ENCODE measurements at places on chromosomes 12 and 14.

- DNase-seq, result no peak
These were observed 3.4 kb downstream of the PTHLH start for GRCh38 chr12:27968972-27969623.

DNA sequence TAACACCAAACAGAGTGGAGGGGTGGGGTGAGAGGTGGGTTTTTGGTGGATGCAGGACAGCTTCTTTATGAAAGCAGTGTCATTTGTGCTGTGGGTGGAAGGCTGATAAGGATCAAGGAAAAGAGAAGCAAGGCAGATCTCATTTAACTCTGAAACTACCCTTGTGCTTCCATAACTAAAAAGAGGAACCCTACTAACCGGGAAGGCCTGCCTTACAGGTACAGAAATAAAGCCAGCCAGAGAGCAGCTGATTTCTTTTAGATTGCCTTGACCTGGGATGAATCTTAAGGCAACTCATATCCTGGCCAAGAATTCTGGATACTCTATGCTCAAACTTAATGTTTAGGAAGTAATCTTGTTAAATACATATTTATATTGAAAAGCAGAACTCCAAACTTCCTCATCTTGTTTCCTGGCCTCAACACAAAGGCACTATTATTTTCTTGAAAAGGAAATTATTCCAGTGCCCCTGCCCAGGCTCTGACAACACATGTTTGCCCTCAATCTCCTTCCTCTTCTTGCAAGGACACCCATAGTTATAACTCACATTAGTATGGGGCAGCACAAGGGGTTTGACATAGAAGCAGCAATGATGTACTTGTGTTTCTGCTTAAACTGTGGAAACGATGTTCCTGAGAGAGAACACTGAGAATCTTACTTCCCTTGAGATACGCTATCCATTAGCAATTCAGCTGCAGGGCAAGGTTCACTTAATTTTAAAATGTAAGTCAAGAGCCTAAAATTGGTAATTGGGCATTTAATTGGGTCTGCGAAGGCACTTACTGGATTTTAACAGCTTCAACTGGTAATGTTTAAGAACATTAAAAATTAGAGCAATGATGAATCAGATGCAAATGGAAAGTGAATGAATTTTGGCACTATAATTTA lies 173.7 kb downstream of the STXBP6 start:
- DNase-seq, result no peak

- DNase-seq, result no peak
These were observed 5.8 kb downstream of the SLC48A1 start for GRCh38 chr12:47778881-47779280.

DNA sequence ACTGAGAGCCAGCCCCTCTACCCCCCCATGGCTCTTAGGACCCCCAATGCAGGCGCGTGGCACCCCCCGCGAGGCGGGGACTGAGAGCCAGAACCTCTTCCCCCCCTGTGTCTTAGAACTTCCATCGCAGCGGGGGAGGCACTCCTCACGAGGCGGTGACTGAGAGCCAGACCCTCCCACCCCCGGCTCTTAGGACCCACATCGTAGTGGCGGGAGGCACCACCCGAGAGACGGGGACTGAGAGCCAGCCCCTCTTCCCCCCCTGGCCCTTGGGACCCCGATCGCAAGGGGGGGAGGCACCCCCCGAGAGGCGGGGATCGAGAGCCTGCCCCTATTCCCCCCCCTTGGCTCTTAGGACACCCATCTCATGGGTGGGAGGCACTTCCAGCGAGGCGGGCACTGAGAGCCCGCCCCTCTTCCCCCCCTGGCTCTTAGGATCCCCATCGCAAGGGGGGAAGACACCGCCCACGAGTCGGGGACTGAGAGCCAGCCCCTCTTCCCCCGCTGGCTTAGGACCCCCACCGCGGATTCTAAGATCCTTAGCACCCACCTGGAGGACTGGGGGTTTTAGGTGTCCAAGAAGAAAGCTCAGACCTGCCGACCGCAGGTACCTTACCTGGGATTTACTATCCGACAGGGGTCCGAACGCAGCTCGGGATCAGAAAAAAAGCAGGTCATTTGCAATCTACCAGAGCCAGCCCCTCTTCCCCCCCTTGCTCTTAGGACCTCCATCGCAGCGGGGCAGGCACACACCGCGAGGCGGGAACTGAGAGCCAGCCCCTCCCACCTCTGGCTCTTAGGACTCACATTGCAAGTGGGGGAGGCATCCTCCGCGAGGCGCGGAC lies 44.9 kb downstream of the DDX11 start:
- DNase-seq, result no peak

DNA sequence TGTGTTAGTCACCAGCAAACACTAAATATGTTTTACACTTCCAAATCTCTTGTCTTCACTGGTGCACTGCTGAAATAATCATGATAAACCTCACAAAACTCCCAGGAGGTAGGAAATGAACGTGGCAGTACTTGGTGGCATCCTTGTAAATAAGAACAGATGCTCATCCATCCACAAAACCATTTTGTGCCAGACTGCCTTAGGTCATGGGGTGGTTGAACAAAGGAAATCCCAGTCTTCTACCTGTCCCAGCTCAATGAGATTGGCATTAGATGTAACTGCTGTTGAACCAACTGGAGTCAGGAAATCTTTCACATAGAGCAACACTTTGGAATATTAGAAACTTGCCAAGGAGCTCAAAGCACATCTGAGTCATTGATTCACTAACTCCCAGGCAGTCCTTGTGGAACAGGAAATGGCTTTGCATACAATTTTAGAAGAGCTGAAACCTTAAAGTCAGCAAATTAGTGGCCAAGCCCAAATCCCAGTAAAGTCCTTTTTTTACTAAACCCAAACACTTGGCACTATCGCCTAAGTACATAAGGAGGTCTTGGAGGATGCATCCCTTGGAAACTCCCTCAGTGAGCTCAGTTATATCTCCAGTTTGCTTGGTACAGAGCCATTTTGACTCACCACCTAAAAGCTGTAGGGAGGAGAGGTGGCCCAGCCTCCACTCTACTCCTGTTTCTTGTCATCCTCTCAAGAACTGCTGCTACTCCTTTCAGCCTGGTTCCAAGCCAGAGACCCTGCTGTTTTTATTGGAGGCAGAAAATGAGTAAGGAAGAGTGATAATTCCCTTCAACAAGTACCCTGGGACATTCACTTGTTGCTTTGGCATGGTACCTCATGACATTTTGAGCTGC lies 208.0 kb downstream of the NOVA1 start:
- DNase-seq, result no peak
